Muscle of back (tissue), 13 donors: ENCODE measurements at places on chromosomes 1 and 21. TPM values are rescaled to one million over a fixed set of nuclear protein-coding genes. Genes with fewer than 3 reads are reported as not detected.

GRCh38 chr1:71948561-71948960 is 333.8 kb downstream of the NEGR1 start:
- no peak for DNase-seq

DNA sequence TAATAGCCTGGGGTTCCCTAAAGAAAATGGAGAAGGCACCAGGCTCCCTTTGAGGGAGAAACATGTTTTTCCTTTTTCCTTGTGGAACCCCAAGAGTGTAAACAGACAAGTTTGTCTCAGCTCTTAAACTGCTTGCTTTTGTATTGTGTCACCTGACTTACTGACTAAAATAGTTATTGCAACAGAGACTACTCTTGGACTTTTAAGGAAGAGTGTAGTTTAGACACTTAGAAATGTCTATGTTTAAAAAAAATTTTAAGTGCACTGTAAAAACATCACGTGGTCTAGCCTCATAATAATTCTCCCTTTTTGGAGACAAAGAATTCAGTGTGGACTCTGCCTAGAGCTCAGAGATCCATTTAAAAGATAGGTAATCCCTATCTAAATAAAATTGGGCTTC is 141.1 kb downstream of the TRIM33 start:
- no peak for DNase-seq

GRCh38 chr21:16476056-16476825 is 746.5 kb downstream of the USP25 start:
- no peak for DNase-seq

- DNase-seq: no peak
Measured at GRCh38 chr1:36656271-36656670, 173.6 kb upstream of the CSF3R start.

GRCh38 chr1:74340656-74341055 is 105.5 kb downstream of the TNNI3K start:
- no peak for DNase-seq

Gene FAM72B
- polyA plus RNA-seq: 2.2 TPM

Gene FAAH
- 11.2 TPM for polyA plus RNA-seq
